NCI-H187 (cell line): ENCODE measurements at places on chromosomes 2 and 18.

DNA sequence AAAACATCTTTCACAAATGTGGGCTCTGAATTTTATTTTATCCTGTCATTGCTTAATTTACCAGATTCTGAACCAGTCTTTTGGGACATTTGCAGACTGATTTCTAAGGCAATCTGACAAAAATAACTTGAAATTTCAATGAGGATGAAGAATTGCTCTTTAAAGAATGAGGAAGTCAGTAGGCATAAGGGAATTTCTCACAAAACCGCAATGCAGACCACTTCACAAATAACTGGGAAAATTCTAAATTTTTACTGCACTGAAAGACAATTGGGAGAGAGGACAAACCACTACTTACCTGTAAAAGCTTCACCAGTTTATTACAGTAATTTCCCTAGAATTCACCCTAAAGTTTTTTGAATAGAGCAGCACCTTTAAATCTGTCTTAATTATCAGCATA, 736.3 kb downstream of the NRXN1 start:
- DNase-seq = no peak

GRCh38 chr18:69432847-69433246, 32.2 kb downstream of the DOK6 start:
- no peak for DNase-seq

GRCh38 chr2:134261398-134262131, 7.7 kb downstream of the MGAT5 start:
- no peak for DNase-seq

- no peak for DNase-seq
These were observed 258.9 kb upstream of the TRIB2 start for GRCh38 chr2:12457831-12458230.

DNA sequence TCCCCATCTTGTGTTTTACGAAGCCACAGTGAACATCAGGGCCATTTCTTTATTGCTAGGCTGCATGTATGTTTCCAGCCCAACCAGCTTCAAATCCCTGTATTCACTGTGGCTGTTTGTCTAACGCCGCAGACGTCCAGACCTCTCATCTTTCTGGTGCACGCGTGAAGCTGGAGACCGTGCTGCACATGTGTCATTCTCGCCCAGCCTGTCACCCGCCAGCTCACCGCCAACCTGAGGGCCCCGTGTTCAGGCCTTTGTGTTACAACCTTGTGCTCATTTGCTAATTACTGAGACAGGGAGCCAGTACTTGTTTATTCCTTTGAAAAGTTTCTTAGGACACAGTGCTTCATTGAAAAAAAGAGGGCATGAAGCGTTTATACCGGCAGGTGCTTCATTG, 21.4 kb downstream of the SALL3 start:
- no peak for DNase-seq

DNA sequence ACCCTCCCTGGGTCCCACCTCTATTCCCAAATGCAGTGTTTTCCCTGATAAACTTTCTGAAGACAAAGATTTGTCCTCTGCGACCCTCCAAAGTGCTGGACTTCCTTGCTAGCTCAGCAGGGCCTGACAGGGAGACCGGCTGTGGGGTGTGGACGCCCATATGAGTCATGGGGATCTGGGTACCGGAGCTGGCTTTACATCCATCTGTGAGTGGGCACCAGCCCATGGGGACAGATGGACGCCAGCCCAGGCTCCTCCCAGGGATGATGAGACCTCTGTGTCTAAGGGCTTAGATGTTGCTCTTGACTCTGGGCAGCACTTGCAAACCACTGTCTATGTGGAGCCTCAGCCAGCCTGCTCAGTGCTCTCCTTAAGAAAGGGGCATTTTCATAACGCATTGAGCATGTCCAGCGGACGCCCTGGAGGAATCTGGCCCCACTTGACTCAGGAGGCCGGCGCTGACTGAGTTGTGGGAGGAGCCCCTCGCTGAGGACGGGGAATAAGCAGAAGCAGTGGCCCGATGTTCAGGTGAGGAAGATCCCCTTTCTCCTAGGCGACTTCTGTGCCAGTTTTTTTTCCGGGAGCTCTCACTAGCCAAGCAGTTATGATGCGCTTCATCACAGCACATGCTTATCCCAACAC, 229.4 kb upstream of the MYT1L start:
- DNase-seq = no peak

DNA sequence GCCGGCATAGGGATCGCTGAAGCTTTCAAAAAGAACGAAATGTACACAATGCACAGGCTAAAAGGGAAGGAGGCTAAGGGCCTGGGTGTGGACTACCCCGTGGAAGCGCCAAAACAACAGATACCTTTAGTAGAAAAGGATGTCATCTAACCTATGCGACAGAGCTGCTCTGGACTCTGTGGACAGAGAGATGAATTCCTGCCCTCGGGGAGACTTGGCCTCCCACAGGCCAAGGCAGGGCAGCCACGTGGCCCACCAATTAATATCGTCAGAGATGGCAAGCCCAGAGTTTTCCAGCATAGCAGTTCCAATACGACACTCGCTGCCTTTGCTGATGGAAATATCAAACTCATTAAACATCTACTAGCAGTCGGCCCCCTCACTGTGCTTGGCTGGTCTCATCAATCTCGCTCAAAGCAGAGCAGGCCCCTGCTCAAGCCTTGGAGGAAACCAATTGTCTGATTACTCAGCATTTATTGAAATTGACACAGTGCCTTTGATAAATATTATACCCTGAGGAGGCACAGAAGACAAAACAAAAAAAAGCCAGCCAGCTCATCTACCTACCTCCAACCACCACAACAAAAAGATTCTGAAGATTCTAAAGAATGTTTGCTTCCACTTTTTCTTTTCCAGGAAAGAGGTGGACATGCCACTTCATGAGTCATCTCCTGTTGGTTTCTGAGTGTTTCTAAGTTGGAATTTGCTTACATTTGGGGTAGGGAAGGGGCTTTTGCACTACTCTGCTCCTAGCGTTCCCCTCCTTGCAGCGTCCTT, 79.0 kb upstream of the ACAA2 start:
- DNase-seq = no peak

DNA sequence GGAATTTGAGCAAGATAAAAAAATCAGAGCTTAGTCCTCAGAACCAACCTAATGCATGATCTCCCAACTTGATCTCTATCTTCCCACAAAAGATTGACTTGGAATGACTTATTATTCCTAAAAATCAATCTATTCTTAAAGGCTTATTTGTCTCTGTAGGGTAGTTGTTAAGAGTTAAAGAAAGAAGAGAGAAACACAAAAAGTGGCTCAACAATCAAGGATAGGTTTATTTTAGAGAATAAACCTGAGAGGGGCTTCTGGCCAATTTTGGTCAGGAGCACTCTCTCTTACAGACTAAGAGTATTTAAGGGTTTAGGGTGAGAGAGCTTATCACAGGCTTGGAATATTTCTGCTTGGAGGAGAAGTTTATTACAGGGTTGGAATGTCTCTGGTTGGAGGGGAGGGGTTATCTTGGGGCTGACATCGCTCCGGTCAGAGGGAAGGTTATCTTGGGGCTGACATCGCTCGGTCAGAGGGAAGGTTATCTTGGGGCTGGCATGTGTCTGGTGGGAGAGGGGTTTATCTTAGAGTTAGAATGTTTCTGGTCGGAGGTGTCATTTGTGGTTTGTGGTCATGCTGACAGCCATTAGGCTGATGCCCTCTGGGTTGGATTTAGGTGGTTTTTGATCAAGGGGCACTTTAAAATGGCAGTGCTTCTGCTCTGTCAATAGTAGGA, 2.4 kb upstream of the MFF start:
- DNase-seq = no peak

DNA sequence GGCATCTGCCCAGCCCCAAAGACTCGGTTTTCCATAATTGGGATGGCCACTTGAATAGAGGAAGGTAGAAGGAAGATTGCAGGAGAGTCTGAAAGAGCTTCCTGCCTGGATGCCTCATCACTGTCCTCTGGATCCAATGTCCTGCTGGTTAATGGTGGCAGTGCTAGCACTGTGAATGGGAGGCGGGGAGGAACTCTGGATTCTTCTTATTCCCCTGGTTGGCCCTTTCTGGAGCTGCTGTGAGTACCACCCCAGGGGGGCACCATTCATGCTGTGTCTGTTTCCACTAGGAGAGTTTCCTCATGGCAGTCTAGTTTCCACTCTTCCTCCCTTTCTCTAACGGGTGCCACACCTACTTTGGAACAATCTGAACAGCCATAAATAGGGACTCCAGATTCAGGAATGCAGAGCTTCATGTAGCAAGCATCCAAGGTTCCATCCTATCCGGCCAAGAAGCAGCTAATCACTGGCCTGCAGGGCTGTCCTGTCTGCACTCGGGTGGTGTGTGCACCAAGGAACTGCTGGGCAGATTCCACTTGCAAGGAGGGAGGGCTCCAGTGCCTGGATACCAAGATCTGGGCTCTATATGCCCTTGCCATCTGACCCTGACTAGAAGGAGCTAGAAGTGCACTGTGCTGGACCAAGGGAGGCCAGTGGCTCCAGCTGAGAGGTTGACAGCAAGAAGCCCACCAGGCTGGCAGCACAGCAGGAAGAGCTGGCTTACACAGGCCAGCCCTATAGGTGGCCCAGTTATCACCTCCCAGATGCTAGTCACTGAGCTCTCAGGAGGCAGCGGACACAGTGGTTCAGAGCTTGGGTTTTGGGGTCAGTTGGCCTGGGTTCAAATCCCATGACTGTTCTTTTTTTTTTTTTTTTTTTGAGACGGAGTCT, 4.6 kb upstream of the ATOH8 start:
- DNase-seq = no peak

- DNase-seq = no peak
These were observed 97.2 kb downstream of the SLC4A3 start for GRCh38 chr2:219724628-219725027.

- no peak for DNase-seq
These were observed 19.1 kb downstream of the PAPOLG start for GRCh38 chr2:60775048-60775639.

DNA sequence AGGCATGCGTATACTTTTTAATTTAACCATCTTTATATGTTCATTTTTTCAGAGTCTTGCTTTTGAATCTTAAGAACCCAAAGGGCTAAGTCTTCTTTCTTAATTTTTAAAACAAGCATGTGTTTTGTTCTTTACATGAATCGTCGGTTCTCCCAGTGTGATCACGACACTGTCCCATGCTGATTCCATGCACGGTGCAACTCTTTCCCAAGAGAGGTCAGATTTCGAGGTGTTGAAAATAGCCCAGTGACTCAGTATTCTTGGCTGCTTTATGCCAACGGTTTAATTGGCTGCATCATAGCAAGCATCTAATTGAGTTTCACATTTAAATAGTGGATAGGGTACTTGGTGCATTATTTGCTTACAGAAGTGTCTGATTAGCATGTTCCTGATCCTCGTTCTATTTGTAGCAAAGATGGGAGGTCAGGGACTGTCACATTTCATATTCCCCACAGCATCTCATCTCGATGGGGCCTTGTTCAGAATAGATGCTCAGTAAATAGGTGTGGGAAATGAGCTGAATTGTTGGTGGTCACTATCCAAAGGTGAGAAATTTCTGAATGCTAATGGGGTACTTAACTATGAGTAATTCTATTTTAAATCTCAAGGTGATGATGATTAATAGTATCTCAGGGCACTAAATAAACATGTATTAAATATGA, 2.8 kb downstream of the NPAS2 start:
- DNase-seq = no peak

- no peak for DNase-seq
These were observed 61.1 kb downstream of the POLR1A start for GRCh38 chr2:86044614-86045013.

- DNase-seq = no peak
These were observed 160.8 kb downstream of the LPIN1 start for GRCh38 chr2:11907190-11907589.

DNA sequence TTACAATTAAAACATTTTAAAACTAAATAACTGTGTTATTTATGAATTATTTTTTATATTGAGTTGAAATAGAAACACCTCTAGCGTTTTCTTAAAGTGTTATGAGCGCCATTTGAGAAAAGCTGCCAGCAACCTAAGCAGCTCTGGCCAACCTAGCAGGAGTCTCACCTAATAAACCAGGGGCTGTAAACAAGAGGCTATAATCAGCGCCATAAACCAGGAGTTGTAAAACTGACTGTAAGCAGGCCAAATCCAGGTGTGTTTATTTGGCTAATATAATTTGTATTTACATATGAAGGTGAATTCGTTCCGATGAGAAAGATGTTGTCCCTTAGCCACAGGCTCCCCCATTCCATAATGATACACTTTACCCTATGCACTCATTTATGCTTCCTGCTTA, 34.7 kb downstream of the LRRTM1 start:
- no peak for DNase-seq

DNA sequence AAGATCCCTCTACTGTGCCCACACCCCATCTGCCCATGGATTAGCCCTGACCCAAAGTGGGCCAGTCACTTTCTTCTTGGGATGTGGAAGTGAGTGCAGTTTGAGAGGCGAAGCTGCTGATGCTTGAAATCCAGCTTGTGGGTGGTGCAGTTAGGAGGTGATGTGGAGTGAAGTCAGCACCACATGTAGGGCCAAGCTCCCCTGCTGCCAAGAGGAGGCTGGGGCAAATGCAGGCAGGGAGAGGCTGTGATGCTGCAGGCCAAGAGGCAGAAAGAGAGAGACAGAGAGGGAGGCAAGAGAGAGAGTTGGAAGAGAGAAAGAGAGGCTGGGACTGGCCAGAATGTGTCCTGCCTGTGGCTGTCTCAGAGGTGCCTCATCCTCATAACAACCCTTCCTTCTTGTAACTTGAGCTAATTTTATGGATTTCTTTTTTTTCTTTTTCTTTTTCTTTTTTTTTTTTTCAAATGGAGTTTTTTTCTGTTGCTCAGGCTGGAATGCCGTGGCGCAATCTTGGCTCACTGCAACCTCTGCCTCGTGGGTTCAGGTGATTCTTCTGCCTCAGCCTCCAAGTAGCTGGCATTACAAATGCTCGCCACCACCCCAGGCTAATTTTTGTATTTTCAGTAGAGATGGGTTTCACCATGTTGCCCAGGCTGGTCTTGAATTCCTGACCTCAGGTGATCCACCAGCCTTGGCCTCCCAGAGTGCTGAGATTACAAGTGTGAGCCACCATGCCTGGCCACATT, 35.3 kb upstream of the CAB39 start:
- DNase-seq = no peak

DNA sequence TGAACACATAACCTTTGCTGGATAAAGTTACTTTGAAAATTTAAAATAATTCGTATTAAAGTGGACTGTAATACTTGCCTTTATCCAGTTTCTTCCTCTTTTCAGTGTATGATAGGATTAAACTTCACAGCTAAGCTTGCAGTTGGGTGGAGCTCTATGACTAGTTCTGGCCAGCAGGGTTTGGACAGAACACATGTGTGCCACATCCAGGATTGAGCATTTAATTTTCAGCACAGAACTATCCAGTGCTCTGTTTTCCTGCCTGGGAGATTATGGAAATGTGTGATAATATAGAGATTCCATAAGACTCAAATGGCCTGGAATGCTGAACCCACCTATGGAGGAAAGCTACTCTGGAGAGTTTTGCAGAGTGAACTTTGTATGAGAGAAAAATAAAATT, 200.2 kb downstream of the OSR1 start:
- DNase-seq = no peak

DNA sequence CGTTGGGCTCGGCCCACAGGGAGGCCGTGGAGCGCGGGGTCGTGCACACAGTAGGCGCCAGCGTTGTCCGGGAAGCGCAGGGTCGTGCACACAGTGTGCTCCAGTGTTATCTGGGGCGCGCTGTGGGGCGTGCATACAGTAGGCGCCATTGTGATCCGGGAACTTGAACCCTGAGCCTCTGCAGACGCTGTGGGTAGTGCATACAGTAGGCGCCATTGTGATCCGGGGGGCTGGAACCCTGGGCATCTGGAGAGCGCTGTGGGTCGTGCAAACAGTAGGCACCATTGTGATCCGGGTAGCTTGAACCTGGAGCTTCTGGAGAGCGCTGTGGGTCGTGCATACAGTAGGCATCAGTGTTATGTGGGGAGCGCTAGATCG, 793 bp downstream of the ZNF236 start:
- no peak for DNase-seq
